ENCODE measurements at places on chromosomes 1 and 21.

DNA sequence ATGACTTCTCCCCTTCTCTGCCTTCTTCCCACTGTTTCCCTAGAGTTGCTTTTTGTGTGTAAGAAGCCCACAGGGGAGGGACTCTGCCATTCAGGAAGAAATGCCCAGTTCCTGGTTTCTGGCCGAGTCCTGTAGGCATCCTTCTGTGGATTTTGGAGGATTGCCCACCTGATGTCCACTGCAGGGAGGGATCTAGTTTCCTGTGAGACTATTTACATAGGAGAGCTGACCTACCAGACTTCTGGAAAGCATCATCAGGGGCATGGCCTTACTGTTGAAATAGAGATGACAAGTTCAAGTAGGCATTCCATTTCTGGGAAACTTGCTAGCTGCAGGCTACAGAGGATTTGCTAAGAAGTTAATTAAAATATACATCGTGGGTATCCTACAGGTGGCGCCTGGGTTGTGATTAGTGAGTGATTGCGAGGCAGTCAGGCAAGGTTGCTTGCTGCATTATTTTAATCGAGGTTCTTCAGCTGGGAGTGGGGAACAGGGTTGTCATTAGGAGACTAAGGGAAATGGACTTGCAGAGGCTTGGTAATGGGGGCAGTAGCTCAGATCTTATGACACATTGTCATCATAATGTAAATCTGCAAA lies 148.7 kb downstream of the HHAT start:
- no peak for DNase-seq

GRCh38 chr1:47232187-47232874 lies at the start of gene TAL1:
TSS of gene TAL1 (minus strand) at chr1:47232225. CDS start at chr1:47225888, 6,337 bp downstream.
- no peak for DNase-seq

- DNase-seq, result no peak
These were observed 18.0 kb upstream of the ID3 start for GRCh38 chr1:23577056-23578004.

- no peak for DNase-seq
These were observed 24.8 kb upstream of the GBP6 start for GRCh38 chr1:89339039-89339438.

DNA sequence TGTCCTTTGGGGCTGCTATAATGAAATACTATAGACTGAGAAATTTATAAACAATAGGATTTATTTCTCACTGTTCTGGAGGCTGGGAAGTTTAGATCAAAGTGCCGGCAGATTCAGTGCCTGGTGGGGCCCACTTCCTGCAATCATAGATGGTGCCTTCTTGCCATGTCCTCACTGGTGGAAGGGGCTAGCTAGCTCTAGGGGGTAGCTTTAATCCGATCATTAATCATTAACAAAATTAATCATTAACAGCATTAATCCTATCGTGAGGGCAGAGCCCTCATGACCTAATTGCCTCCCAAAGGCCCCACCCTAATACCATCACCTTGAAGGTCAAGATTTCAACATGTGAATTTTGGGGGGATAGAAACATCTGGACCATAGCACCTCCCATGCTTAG lies 124.3 kb downstream of the TRABD2B start:
- no peak for DNase-seq

GRCh38 chr1:116390195-116390594 lies 17.2 kb downstream of the ATP1A1 start:
- DNase-seq, result no peak

DNA sequence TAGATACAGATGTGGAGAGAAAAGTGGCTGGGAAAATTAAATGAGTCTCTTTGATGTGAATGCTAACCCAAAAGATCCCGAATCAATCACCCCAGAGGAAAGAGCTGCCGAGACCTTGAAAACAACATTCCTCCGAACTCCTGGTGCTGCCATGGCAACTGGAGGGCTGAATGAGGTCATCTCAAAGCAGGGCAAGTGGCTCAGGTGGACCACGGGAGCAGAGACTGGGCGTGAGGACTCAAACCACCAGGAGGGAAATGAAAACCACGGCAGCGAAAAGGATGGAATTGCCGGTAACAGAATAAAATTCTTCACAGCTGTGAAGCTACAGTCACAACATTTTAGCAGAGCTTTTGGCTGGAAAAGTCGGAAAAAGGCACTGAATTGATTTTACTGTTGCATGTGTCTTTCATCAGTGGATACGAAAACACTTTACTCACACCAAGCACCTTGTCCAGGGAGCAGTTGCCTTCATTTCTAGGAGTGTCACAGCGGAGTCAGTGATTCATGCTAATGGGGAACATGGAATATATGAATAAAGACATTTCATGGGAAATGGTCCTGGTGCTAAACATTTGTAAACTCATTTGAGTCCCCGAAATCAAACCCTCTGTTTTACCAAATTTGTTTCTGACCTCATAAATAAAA lies 23.2 kb upstream of the BECN2 start:
- no peak for DNase-seq

DNA sequence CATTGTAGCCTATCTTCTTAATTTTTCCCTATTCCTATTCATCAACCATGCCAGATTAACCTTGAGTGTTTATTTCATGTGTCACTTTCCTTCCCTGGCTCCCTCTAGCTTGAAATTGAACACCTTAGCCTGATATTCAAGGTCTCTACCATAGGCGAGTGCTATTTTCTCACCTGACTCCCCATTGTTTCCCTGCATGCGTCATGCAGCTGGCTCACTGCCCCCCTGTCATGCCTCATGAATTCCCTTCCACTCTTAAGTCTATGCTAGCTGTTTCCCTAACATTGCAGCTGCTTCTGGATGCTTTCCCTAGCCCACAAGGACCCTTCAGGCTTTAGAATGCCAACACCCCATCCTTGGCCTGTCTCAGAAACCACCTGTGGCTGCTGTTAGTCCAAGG lies 56.7 kb upstream of the CD1D start:
- no peak for DNase-seq

DNA sequence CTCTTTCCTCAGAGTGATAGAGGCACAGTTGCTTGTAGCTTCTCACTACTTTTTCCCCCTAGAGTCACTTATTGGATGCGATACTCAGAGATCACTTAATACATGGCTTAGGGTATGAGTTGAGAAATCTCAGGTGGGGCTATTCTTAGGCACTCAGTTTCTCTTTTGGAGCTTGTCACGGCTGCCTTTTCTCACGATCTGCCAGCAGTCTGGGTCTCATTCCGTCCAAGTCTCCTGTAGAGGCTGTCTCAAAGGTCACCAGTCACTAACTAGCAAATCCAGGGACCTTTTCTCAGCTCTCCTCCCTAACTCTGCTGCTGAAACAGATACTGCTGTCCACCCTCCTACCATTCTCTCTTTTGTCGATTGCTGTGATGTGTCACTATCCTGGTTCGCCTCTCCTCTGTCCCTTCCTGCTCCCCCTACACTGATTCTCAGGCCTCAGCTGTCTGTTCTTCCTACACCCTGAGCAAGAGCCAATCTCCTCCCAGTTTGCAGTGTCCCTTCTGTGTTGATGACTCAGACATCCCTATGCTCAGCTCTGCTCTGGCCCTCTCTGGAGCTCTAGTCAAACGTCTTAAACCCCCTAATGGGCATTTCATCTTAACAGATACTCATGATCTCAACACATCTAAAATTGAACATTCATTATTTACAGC lies 12.4 kb downstream of the ATP1A2 start:
- DNase-seq, result no peak

DNA sequence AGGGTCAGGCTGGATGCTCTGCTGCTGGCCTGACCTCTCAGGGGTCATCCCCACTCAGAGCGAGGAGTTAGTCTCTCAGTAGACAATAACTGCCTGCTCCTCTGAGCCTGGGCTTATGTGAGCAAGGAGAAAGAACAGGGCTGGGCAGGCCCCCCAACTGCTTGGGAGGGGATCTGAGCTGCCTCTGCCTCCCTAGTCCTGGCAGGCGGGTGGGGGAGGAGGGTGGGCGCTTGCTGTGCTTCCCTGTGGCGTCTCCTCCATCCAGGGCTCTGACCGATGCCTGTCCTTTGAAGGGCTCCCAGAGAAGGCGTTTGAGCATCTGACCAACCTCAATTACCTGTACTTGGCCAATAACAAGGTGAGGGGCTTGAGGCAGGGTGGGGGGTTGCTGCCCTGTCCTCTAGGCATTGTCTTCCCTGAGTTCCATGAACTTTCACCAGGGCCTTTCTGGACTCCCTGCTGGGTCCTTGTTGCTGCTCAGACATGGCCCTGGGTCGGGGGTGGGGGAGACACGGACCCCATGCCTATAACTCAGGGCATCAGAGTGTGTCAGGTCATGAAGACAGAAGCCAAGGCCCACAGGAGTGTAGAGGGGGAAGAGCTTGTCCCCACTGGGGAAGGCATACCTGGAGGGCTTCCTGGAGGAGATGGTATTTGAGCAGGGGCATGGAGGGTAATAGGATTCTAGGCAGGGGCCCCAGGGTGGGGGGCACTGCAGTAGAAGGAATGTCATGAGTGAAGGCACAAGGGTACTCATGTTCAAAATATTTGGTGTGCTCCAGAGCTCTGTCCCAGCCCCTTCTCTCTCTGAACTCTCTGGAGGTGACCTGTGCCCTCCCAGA lies 12.5 kb downstream of the PODN start:
- no peak for DNase-seq

GRCh38 chr1:90106311-90106710 lies 111.4 kb downstream of the ZNF326 start:
- DNase-seq, result no peak

GRCh38 chr1:163213626-163214025 lies 10.9 kb upstream of the RGS5 start:
- no peak for DNase-seq

GRCh38 chr1:81554108-81554507 lies 246.6 kb upstream of the ADGRL2 start:
- no peak for DNase-seq

DNA sequence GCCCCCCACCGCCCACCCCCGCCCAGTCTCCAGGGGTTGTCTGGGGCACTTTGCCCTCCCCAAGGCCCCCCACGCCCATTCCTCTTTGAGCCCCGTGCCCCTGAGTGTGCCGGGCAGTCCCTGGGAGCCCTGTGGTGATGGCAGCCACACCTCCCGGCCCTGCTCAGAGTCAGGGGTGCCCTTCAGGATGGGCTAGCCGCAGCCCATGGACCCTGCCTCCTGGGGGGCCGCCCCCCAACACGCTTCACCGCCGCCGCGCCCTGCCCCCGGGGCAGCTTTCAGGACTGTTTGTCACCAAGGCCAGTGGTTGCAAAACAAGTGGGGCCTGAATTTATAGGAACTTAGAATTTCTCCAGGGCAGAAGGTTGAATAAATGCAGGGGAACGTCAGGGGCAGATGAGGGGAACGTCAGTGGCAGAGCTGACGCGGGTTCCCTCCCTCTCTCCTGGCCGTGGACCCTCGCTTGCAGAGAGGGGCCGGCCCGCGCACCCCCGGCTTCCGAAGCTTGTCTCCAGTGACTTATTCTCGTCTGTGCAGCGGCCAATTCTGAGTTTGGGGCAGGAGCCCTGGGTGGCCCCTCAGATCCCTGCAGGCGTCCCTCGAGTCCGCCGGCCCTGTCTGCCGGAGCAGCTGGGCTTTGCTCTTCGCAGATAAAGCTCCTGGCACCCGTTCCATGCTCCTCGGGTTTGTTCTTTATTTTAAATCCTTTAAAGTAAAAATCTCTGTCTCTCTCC lies 41.2 kb upstream of the ADARB1 start:
- DNase-seq, result no peak

DNA sequence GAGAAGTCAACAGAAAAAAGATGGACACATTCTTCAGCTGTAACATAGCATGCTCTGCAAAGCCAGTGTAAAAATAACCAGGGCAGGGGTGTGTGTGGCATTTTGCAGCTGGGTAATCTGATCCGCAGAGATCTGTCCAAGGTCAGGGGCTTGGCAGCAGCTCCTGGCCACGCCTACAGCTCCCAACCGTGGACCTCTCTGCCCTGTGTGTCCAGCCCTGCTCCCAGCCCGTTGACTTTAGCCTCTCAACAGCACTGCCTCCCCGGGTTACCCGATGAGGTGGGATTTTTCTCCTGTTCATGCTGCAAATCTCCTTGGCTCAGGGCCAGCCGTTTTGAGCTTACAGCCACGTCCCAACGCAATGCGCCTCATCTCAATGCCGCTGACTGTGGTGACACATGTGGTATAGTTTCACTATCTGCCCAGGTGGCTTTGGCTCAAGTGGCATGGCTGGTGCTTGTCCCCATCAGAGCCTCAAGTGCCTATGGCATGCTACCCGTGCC lies 68.1 kb downstream of the VWA5B1 start:
- peak; percentile 44 for DNase-seq

DNA sequence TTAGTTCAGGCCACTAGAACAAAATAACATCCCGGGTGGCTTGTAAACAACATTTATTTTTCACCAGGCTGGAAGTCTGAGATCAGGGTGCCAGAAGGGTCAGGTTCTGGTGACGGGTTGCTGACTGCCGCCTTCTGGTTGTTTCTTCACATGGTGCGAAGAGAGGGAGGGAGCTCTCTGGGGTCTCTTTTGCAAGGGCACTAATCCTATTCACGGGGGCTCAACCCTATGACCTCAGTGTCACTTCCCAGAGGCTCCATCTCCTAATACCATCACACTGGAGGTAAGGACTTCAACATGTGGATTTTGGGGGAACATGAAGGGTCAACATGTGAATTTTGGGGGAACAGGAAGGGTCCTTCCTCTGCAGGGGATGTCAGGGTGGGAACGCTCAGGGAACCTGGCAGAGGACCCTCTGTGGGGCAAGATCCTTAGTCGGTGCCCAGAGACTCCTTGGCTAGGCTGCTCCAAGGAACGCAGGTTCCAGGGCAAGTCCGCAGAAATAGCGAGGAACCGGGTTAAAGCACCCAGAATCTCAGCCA lies 8.7 kb upstream of the C2CD2 start:
- no peak for DNase-seq

- DNase-seq, result no peak
These were observed 32.0 kb downstream of the PTAFR start for GRCh38 chr1:28144203-28145135.
